Activated CD4-positive, alpha-beta T cell treated with anti-CD3 and anti-CD28 coated beads, Interleukin-2, amount 50 U/mL, for 4 hours (primary cell): ENCODE measurements at places on chromosomes 6 and 20.

DNA sequence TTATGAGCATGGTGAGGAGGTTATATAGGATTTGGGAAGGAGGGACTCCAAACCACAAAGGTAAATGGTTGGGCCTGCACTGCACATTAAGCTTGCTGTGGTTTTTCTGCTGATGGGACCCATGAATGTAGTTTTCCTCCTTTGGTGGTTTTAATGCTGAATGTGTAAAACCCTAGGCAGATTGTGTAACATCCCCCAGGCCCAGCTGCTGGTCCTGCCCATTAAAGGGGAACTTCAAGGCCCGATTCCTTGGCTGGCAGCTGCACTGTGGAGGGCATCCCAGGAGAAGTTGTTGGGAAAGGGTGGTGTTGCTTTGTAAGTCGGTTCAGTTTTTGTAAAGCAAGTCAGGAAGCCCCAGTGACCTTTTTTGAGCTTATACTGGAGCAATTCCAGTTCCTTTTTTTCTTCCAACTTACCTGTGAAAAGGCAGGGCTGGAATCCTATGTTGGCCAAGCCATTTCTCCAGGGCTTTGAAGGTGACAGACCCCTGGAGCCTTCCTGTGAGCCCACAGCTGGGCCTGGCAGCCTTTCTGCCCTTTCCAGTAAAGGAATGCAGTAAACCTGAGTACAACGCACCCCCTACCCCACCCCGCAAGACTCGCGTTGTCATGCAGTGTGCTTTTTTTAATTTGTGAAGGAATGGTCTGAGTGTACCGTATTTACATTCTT lies 43.1 kb upstream of the NAA20 start:
- no peak for DNase-seq

GRCh38 chr6:32224696-32225095 lies 829 bp upstream of the NOTCH4 start:
- DNase-seq: no peak

DNA sequence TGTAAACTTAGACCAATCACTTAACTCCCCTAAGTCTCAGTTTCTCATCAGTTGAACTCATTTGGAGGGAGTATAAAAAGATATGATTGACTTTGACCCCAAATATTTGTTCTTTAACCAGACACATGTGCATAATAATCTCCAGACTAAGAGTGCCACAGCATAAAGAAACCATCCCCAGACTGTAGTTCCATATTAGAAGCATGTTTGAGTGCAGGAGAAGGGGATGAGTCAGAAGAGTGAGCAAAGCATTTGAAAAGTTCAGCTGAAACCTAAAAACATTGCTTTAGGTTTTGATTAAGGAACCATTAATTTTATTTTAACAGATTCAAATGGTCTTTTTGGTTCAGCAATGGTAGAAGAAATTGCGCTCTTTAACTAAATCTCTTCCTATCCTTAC lies 654.8 kb downstream of the UTRN start:
- no peak for DNase-seq

GRCh38 chr6:14544666-14545065 lies 427.1 kb downstream of the CD83 start:
- DNase-seq: no peak

GRCh38 chr6:30102414-30102969 lies 10.4 kb downstream of the TRIM31 start:
- DNase-seq: no peak

DNA sequence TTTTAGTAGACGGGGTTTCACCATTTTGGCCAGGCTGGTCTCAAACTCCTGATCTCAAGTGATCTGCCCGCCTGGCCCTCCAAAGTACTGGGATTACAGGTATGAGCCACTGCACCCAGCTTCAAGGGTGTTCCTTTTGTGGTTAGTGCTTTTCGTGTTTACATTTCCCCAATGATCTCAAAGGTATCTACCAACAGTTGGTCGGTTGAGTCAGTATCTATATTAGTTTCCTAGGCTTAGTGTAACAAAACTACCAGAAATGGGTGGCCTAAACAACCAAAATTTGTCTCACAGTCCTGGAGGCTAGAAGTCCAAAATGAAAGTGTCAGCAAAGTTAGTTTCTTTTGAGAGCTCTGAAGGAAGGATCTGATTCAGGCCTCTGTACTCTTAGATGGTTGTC lies 30.1 kb downstream of the CASP8AP2 start:
- no peak for DNase-seq

DNA sequence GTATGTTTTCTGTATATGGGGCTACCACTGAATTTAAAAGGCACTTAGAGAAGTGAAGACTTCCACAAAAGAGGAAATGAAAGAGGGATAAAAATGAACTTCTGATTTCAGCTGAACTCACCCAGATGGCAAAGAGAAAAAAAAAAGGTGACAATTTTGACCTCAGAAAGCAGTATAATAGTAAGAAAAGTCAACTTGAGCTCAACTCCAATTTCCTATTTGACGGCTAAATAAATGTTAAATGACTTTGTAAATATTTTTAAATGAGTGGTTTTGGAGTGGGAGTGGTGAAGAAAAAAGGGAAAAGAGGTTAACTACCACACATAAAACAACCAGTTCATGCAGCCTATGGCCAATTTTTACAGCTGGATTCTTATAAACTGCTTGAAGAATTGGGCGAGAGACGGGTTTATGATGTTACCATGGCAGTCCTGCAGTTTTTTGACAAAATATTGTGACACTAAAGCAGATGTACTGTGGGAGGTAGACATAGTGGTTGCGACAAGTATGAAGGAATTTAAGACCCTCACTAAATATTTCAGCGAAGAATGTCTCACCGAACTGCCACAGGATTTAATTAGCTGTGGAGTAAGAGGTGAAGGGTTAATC lies 49.8 kb upstream of the ADTRP start:
- no peak for DNase-seq

DNA sequence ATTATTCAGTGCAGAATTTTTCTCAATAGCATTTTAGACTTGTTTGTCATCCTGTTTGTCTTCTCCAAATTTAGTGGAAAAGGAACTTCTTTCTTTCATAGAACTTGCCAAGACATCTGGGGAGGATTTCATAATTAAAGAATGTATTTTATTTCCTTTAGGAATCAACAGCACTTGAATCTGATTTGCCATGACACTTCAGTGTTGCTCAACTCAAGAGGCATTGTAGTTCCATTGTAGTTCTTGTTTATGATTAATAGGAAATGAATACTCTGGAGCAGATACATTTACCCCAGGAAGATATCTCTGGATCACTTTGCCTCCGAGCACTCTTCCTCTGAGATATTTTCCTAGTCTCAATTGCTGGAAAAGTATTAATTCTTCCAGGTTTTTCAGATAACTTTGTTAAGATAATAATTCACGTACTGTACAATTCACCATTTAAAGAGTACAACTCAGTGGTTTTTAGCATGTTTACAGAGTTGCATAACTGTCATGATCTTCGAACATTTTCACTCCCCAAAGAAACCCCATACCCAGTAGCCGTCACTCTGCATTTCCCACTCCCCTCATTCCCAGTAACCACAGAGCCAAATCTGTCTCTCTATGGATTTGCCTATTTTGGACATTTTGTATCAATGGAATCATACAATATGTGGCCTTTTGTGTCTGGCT lies 29.7 kb downstream of the AKAP12 start:
- no peak for DNase-seq

DNA sequence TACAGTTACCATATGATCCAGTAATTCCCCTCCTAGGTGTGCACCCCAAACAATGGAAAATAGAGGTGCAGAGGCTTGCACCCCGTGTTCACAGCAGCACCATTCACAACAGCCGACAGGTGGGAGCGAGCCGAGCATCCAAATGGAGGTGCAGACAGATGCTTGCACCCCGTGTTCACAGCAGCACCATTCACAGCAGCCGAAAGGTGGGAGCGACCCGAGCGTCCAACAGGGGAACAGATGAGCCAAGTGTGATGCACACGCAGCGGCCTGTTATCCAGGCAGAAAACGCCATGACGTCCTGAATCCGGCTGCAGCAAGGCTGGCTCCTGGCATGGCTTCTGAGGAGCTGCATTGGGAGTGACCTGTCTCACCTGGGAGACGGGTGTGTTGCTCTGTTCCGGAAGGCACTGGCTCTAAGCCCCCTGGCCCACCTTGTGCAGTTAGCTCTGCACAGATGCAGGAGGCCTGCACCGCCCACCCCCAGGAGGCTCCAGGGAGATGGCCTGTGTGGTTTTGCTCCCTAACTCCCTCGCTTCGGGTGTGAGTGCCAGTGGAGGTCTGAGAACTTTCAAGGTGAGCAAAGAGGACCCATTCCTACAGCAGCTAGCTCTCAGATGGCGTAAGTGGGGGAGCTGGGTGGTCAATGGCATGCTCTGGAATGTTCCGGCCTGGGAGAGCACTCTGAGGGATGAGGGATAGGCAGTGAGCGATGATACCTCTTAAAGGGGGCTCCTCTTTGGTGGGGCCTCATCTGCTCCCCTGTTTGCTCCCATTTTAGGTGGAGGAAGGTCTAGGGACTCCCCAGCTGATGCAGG lies 47.8 kb upstream of the FRMD1 start:
- no peak for DNase-seq

DNA sequence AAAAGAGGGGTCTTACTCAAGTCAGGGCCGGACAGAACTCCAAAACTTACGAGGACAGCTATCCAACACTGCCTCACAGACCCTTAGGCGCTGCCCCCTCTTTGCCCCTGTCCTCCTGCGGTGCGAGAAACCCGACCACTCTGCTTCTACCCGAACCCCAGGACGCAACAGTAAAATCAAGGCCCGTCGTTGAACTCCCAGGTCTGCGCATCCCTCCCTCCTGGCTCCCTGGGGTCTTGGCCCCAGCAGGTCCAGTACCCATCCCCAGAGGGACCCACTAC lies 6.4 kb downstream of the OLIG3 start:
- DNase-seq: no peak

DNA sequence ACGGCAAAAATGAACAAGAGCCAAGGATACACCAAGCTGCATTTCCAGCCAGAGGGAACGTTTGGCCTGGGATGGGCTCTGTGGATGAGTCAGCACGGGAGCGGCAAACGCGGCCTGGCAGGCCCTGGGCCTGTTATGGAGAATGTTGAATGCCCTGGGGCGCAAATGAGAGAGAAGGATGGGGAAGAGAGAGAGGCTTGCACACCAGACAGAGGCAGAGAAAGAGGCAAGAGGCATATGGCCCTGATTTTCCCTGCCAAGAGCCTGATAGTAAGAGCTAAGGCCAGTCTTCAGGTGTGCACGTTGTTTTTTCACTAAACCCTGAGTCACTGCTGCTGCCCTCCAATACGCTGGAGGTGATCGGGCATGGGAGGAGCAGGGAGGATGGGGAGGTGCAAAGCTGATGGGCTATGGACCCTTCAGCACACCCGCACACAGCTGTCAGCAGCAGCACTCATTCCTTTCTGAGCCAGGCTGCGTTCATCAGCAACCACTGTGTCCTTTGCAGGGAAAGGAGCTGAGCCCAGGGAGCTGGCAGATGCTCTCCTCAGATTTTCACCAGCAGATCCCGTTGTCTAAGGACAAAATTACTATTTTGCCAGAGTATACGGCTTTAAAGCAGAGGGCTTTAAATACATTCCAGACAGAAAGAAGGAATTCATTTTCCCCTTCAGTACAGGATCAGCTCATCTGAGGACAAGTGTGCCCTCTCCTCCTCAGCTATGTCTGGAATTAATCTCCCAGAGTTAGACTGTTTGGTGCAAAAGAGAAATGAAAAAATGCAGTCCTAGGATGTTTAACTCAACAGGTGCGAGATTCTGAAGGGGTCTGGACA lies 61.7 kb upstream of the SLC22A23 start:
- DNase-seq: no peak

GRCh38 chr20:13788167-13788834 lies 3.5 kb downstream of the NDUFAF5 start:
- DNase-seq: peak; percentile 23

GRCh38 chr6:122184401-122184827 lies 215.0 kb upstream of the HSF2 start:
- DNase-seq: no peak

DNA sequence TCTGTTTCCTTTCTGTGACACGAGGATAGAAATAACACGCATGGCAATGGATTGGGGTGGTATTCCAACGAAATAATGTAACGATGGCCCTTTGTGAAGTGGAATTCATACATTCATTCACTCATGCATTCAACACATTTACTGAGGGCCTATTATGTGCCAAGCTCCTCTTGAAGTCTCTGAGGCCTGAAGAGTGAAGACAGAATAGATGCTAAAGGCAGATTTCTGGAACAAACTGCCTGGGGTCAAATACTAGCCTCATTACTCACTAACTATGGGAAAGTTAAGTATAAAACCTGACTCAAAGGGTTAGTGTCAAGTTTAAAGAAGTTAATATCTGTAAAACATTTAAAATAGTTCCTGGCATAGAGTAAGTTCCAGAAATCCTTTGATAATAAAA lies 279.6 kb upstream of the SULF2 start:
- no peak for DNase-seq
